IPS-NIHi11 (cell line): ENCODE measurements at places on chromosomes 5 and 9.

- no peak for DNase-seq
Observed at GRCh38 chr5:74626386-74627222, 13.9 kb downstream of the ENC1 start.

DNA sequence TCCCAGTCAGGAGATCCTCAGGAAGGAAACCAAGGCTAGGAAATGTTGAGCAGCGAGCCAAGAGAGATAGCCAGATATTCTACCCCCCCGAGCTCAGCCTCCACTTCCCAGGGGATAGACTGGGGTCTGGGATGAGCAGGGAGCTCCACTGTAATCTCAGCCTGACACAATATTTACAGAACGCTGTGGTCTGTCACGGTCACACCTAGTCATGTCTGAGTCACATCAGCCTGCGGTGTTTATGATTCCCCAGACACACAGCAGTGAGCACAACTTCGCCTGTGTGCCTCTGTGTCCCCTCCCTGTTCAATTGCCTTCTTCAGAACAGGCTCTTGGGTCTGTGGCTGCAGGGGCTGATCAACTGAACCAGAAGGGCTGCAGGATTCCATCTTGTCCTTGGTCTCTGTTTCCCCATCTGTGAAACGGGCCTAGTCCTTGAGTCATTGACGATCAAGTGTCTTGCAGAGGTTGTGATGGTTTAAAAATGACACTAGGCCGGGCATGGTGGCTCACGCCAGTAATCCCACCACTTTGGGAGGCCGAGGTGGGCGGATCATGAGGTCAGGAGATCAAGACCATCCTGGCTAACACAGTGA is 8.6 kb upstream of the PRRX2 start:
- DNase-seq, result no peak

- DNase-seq, result peak; percentile 58
Observed at GRCh38 chr5:64595031-64595855, 89.4 kb downstream of the RGS7BP start.

GRCh38 chr5:378301-378891 is 56.9 kb downstream of the AHRR start:
- DNase-seq, result peak; percentile 1

DNA sequence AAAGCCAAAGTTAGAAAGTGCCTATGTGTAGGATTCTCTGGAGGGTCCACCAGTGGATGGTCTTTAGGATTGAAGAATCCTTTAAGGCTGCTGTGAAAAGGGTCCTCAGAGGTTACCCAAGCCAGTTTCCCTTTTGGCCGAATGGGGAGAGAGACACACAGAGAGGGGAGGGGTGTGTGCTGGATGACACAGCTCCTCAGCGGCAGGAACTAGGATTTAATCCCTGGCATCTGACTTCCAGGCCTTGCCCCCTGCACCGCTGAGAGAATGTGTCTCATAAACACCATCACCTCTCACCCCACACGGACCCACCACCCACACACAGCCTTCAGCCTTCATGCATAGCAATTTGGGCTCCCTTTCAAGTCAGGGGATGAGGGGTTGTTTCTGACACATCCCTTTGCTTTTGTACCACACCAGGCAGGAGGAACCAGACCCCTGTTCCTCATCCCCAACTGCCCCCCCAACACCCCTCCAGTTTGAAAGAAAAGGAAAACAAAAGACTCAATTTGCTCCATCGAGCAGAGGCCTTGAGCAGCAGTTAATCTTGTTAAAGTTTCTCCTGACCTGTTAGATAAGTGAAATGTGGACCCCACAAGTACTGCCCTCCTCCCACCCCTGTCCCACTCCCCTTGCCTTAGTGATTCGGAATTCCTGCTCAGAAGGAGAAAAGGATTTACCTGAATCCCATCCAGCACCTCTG is 4.0 kb downstream of the PAPPA start:
- peak; percentile 41 for DNase-seq

DNA sequence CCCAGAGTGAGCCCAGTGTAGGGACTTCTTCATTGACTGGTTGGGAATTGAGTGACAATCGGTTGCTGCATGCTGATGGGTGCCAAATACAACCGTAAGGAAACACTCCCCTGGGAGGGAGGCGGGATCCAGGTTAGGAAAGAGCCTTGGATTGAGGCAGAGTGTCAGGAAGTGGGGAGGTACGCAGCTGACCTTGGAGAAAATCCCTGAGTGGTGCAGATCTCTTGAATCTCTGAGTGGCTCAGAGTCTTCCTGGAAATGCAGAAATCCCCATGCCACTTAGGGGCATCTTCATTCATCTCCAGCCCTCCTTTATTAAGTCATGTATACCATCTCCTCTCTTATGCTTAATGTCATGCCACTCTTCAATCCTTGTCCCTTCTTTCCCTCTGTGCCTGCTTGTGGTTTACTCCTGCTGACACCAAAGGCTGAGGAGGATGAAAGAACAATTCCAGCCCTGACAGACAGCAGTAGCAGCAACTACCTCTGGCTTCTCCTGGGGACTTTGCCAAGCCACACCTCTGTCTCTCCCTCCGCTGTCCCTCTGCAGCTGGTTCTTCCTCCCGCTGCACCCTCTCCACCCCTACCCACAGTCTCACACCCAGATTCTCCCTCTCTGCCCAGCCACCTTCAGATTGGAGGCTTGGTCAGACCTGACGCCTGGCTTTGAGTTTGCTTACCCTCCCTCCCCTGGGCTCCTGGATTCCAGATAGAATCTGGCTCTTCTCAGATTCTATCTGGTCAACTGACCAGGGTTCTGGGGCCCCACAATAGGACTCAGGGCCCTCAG is 14.1 kb upstream of the LCP2 start:
- DNase-seq, result no peak

GRCh38 chr9:94867281-94867841 is 140.9 kb downstream of the AOPEP start:
- DNase-seq, result peak; percentile 42

DNA sequence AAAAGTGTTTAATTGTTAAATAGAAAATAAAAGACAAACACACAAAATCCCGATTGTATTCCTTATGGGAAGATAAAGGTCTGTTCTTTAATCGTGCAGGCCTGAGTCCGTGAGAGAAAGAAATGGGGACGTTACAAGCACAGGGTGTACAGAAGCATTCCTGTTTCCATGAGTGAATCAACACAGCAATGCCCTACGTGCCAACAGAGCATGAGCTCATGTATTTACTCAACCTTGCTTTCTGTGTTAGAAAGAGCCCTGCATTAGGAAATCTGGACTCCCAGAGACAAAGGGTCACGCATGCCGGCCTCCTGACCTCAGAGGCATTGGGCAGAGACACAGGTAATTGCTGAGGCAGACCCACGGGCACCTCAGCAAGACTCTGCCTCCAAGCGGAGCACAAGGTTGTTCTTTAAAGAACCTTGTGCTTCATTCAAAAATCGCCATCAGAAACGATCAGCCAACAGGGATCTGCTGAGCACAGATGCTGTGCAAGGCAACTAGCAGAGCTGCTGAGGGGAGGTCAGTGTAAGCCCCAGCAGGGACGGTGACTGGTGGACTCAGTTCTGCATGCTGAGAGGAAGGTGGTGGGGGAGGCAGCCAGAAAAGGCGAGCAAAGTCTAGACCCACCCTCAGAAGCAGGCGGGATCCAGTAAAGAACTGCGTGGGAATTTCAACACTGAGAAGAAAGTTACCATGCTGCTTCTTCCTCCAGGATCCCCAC is 101.0 kb downstream of the TLE1 start:
- peak; percentile 56 for DNase-seq

DNA sequence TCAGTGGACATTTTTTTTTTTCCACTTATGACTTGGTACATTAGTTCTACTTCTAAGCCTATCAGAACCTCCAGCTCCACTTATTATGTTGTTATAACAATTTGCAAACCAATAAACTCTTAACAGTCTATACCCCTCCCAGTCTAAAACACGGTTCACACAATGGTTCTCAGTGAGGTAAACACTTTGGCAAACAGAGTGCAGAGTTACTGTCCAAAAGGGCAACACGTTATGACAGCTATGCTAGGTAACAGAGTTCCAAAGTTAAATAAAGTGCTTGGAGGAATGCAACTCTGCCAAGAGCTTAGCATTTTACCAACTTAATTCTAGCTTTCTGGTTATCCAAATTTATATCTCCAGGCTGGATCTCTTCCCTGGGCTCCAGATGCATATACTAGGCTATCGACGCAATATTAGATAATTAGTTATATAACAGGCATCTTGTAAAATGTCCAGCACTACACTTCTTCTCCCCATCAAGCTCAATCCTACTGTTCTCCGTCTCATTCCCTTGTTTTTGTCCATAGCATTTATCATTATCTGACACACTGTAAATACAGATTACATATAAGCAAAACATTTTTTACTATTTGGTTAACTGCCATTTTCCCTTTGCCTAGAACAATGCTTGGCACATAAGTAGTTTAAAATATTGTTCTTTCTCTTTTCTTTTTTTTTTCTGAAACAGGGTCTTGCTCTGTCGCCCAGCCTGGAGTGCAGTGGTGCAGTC is 14.3 kb downstream of the FNBP1 start:
- DNase-seq, result no peak

GRCh38 chr5:127870914-127871313 is 167.7 kb downstream of the CCDC192 start:
- no peak for DNase-seq

DNA sequence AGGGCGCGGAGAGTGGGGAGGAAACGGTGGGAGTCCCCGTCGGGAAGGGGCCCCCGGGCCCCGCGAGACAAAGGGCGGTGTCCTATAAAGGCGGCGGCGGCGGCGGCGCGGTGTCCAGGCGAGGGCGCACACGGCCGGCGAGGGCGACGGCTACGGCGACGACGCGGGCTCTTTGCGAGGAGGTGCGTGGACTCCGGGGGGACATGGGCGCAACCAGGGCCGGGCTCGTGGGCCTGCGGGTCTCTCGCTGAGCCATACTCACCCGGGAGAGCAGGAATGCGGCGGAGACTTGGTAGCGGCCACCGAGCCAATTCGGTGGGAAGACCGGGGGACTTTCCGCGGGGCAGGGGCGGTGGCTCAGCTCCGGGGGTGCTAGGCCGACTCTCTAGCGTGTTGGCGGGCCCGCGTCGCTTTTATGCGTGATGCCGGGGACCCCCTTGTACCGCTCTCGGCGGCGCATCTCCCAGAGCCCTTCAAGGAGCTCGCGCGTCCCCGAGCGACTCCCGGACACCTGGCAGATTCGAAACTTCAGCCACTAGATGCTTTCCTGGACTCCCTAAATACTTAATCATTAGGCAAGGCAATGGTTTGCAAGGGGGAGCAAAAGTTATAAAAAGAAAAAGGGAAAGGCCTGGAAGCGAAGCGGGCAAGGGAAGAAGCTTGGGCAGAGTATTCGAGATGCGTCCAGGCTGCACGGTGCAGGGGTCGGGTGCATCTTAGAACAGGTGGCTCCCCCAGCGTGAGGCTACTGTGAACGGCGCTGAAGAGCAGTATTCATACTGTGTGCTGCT is 5.9 kb upstream of the TAL2 start:
- peak; percentile 74 for DNase-seq

DNA sequence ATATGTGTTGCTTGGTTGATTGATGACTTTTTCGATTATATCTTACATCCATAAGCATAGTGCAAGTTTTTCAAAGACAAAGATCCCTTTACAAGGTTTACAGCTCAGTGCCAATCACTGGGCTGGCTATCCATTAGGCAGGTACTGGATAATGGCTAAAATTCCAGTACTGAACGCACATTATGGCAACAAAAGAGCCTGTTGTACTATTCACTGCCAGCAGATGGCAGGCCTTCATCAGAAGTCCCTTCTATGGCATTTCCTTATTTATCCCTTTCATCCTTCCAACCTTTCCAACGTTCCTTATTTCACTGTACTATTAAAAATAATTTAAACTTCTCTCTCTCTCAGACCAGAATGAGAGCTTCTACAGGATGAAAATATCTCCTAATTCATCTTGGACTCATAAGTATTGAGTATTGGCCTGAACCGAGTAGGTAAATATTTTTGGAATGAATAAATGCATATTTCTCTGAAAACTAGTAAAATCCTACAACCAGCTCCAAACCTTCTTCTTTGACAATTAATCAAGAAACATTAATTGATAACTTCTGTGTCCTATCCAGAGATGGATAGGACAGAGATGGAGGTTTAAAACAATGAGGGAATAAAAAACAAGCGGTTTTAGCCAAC is 6.7 kb upstream of the WNT8A start:
- peak; percentile 83 for DNase-seq

DNA sequence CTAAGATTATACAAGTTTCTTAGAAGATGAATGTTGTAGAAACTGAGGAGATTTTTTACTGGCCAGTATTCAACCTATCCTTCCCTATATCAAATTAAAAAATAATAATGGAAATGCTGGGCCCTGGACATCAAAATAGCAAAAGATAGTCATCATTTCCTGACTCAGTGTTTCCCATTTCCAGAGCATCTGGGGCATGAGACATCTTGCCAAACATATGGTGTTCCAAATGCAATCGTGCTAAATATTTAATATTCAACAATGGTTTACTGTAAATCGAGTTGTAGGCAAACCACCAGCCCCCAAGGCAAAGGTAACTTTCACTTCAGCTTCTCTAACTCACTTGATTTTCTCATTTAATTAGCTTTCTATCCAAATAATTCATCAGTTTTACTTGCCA is 152.9 kb downstream of the FRMD3 start:
- no peak for DNase-seq

GRCh38 chr5:102865171-102865509 is 110.0 kb downstream of the PAM start:
- no peak for DNase-seq

DNA sequence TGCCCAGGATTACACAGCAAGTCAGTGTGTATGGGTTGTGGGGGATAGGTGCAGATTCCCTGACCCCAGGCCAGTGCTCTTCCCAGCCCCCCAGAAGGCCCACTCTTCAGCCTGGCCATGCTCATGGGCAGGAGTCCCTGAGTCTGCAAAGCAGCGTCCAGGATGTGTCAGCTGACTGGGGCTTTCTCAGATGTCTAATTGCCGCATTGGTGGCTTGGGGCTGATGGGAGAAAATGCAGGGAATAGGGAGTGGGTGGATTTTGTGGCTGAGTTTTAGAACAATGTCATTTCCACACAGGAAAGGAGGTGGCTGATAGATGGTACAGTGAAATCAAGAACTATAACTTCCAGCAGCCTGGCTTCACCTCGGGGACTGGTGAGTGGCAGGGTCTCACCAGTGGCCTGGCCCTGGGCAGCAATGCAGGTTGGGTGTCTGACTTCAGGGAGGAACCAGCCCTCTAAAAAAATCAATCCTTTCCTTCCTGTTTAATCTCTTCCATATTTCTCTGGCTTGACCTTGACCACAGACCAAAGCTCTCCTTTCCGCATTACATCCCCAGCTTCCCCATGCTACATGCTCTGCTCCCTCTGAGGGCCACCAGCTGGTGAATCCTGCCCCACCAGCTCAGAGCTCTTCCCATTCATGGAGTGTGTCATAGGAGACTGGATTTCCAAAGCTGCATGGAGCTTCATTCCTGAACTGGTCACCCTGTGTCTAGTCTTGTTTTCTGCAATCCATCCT is 14.2 kb downstream of the GLIPR2 start:
- no peak for DNase-seq

GRCh38 chr5:158642879-158643278 is 456.8 kb downstream of the EBF1 start:
- DNase-seq, result no peak

GRCh38 chr9:133782157-133783130 is 44.3 kb upstream of the SARDH start:
- DNase-seq, result peak; percentile 90

- no peak for DNase-seq
Observed at GRCh38 chr5:135395866-135396265, 3.2 kb downstream of the MACROH2A1 start.

GRCh38 chr5:30001826-30002225 is 1191.7 kb upstream of the CDH6 start:
- DNase-seq, result no peak
